ENCODE measurements at places on chromosomes 5 and 9.

GRCh38 chr5:144191998-144192397 is 21.3 kb downstream of the KCTD16 start:
- DNase-seq = no peak

DNA sequence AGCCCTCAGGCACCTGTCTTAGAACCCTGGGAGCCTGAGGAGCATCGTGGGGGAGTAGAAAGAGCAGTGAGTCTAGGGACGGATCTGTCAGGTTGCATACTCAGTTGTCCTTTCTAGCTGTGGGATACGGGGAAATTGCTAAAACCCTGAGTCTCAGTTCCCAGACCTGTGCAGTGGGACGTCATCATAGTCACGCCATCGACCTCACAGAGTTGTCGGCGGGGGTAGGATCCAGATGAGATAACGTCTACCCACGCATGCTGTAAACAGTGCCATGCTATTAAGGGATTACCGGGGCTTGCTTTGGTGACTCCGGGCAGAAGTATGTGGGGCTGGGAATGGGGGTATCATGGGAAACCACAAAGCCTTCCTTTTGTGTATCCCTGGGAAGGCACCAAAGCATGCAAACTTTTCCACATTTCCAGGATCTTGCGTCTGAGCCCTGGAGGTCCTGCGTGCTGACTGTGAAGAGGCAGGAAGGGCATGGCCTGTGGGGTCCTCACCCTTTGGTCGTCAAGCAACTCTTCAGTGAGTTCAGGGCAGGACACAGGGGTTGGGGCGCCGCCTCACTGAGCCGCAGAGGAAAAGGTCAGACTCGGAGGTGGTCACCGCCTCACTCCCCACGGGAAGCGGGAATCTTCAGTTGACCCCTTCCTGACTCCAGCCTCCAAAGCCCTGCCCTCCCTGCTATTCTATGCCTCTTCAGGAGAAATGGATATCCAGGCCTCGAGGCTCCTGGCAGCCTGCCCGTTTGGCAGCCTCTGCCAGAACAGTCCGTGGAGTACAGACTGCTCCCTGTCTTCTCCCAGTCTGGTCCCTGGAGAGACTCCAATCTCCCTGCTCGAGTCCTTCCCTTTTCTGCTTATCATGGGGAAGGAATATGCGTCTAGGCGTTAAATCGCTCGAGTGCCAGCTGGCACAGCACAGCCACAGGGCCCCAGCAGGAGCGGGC is 186.8 kb upstream of the KLF9 start:
- DNase-seq = peak; percentile 82

GRCh38 chr9:127722055-127722745 is 6.3 kb downstream of the TTC16 start:
- DNase-seq = no peak

- DNase-seq = no peak
Measured at GRCh38 chr5:10328323-10328722, 20.6 kb upstream of the CMBL start.

DNA sequence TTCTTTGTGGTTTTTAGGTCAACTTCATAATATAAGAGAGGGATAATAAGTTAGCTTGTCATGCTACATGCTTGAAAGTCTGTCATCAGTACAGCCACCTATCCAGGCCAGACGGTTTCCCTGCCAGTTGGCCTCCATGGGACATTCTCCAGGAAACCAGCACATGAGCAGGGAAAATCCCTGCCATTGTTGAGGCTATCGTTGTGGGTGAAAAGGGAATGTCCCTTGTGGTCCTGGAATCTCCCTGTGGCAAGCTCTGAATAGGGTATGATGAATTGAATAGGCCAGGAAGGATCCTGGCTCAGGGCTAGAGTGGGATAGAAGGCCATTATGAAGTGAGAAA is 12.3 kb downstream of the F2RL1 start:
- DNase-seq = no peak

DNA sequence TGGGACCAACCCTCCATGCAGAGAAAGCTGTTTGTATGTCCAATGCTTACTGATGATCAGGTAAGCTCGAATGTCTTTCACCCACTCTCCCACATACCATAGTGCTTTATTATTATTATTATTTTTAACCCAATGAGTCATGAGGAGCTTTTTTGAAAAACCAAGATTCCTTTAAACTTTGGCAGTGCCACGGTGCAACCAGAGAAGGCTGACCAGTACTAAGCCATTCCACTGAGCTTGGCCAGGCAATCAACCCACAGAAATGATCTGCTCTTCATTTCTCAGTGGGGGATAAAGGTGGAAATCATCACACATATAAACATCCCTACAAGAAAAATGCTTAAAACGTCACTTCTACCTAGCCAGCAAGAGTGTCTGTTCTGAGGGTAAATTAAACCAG is 35.5 kb downstream of the JAKMIP2 start:
- DNase-seq = no peak

- no peak for DNase-seq
Measured at GRCh38 chr9:401223-401622, 186.6 kb downstream of the DOCK8 start.

GRCh38 chr5:5486122-5486521 is 63.6 kb downstream of the ICE1 start:
- no peak for DNase-seq

DNA sequence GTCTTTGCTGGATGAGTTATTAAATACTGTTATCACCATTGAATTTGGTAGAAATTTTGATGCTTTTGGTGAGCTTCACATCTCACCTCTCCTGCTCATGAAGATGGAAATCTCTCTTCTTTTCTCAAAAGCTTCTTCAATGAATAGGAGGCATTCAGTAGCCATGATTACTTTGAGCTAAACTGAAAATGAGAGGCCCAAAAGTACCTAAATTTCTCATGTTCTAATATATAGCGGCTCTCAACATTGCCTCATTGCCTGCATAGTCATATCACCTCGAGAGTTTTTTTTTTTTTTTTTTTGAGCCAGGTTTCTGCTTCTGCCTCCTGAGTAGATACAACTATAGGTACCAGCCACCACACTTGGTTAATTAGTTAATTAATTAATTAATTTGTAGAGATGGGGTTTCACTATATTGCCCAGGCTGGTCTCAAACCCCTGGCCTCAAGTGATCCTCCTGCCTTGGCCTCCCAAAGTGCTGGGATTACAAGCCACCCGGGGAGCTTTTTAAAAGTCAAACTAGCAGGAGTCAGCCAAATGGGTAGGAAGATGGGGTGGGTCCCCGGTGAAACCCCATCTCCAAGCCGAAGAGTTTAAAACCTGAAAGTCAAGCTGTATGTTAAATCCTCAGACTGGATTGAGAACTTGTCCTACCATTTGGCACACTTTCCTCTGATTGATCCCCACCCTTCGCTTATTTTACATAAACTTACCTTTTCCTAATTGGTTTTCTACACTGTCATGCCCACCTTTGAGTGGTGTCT is 169.0 kb downstream of the DOCK2 start:
- DNase-seq = no peak

- DNase-seq = no peak
Measured at GRCh38 chr9:116368680-116369079, 215.1 kb downstream of the PAPPA start.

- DNase-seq = no peak
Measured at GRCh38 chr5:25489834-25490538, 845.2 kb upstream of the CDH10 start.

GRCh38 chr9:134815435-134816214 is 65.0 kb upstream of the FCN2 start:
- DNase-seq = no peak

- DNase-seq = no peak
Measured at GRCh38 chr5:54991416-54991815, 6.0 kb upstream of the ESM1 start.

- no peak for DNase-seq
Measured at GRCh38 chr5:99589424-99589823, 660.6 kb upstream of the CHD1 start.

DNA sequence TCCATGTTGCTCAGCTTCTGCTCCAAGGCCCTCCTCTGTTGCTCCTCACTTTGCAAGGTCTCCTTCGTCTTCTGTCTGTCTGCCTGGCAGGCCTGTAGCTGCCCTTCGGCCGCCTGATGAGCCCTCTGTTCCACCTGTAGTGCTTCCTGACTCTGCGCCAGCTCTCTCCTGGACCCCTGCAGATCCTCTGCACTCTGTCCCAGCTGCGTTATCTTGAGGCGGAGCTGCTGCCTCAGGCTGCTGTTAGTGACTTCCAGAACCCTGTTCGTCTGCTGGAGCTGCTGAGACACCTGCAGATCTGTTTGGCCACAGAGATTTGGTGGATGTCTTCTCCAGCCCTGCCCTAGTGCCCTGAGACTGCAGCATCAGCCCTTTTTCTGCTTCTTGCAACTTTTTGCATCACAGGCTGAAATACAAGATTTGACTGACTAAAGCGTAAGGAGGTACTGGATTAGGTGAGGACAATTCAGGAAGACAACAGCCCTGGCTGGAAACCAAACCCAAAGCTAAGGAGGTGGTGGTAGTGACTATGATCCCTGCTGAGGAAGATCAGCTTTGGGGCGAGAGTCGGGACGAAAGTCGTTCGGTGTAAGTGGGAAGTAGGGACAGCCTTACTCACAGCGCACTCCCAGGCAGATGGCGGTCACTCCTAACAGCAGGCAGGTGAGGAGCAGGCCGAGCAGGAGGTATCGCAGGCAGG is 2.1 kb downstream of the CD72 start:
- DNase-seq = no peak

GRCh38 chr9:36559036-36559695 is 13.5 kb upstream of the MELK start:
- DNase-seq = no peak

DNA sequence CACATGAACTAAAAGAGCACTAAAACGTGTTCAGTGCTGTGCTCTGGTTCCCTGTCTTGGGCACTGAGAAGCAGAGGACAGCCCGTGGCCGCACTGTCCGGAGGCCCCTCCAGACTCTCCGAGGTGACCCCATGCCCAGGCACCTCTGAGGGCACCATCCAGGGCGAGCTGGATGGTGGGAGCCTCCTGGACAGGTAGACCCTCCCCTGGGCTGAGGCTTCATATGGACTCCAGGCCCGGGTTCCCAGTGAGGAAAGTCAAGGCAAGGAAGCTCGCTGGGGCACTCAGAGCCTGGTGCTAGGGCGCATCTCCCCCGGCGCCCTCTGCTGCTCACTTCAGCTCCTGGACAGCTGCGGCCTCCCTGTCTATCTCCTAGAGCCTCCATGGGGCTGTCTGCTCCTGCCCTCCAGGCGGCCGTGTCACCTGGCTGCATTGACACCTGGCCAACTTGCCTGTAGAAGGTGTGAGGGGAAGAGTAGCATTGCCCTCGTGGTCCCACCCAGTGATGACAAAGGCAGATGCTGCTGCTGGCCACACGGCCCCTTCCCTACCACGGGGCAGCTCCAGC is 178.2 kb upstream of the IRX1 start:
- DNase-seq = no peak

DNA sequence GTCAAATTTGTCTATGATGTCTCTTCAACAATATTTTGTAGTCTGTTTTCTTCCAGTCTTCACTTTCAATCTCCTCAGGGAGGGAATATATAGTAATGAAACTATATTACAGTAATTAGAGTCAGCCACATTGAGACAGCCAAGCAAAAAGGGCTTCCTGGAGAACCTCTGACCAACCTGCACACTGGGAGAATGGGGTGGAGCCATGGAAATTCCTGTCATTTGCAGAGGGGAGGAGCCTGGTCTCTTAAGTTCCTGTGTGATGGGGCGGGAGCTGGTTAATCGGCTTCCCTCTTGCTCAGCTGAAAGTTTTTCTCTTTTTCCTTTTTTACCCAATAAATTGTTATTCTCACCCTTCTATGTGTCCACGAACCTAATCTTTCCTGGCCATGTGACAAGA is 1220.0 kb downstream of the PTPRD start:
- DNase-seq = no peak

DNA sequence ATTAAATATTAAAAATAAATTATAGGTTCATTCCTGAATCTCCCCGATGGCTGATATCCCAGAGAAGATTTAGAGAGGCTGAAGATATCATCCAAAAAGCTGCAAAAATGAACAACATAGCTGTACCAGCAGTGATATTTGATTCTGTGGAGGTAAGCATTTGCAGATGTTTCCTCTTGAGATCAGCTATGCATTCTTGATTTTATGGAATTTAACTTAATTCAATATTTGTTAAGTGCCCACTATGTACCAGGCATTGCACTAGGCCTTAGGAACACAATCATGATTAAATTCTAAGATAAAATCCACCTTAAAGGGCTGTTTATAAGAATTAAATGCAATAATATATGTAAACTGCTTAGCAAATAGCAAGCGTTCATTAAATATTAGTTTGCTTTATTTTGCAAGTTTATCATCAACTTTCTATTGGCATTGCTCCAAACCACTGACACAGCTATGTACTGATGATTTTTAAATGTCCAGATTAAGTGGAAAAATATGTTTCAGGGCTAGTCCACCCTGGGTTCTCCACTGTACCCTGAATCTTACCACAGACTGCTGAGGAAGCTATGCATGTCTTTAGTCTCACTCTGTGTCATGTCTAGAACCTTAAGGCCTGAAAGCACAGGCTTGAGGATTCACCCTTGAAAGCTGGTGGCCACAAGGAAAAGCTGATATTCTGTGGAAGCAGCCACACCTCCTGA is 33.2 kb downstream of the SLC22A4 start:
- no peak for DNase-seq

GRCh38 chr9:72537011-72537545 is 15.7 kb downstream of the TMC1 start:
- no peak for DNase-seq

- DNase-seq = no peak
Measured at GRCh38 chr5:65394087-65394486, 87.6 kb downstream of the ADAMTS6 start.

DNA sequence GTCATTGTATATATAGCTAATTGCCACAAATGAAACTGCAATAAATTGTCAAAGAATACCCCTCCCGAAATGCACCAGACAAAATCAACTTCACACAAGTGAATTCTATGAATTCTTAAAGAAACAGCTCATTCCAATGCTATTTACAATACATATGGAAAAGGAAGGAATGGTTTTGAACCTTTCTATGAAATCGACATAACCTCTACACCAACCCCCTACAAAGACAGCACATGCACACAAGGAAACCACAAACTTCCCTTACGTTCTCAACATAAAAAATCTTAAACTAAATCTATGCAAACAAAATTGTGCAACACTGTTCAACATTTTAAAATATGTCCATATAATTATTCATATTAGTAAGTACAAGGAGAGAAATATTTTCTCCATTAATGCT is 39.2 kb downstream of the MARCHF11 start:
- no peak for DNase-seq

DNA sequence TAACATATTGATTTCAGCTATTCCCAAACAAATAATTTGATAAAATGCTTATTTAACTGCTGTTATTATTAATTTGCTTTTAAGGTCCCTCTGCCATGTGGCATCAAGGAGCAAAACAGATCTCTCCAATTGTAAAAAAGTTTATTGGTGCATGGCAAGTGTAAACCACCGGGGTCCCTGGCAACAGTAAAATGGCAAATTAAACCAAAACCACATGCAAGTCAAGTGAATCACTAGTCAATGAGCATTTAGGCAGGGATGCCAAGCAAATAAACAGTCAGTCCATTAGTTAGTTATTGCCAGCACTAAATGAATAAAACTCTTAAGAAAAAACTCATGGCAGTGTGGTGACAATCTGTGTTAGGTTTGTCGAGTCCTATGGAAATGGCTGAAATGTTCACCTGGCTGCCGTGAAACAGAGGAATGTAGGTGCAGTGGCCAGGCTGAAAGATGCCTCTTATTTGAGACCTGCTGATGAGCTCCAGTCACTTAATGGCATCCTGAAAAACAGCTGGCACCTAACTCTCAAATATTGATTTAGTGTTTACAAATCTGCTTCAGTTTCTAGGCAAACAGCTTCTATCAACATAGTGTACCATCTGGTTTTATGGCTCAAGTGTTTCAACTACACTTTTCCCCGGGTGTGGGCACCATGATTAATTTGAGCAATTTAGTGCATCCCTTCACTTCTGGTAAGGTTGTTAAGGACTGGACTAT is 296.5 kb upstream of the ITGA1 start:
- no peak for DNase-seq
